ENCODE measurements at places on chromosomes 6 and 20.
A peak's percentile ranks its signal among the peaks of the same experiment; 100 is the strongest.

GRCh38 chr6:16184129-16184528 is 54.3 kb upstream of the GMPR start:
- DNase-seq: no peak

- DNase-seq: no peak
Measured at GRCh38 chr20:57514273-57514751, 10.6 kb downstream of the CTCFL start.

DNA sequence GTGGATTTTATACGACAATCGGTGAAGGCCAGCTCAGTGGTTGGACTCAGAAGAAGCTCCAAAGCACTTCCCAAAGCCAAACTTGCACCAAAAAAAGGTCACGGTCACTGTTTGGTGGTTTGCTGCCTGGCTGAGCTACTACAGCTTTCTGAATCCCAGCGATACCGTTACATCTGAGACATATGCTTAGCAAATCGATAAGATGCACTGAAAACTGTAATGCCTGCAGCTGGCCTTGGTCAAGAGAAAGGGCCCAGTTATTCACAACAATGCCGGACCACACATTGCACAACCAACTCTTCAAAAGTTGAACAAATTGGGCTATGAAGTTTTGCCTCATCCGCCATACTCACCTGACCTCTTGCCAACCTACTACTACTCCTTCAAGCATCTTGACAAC is 70.2 kb downstream of the FILIP1 start:
- no peak for DNase-seq

DNA sequence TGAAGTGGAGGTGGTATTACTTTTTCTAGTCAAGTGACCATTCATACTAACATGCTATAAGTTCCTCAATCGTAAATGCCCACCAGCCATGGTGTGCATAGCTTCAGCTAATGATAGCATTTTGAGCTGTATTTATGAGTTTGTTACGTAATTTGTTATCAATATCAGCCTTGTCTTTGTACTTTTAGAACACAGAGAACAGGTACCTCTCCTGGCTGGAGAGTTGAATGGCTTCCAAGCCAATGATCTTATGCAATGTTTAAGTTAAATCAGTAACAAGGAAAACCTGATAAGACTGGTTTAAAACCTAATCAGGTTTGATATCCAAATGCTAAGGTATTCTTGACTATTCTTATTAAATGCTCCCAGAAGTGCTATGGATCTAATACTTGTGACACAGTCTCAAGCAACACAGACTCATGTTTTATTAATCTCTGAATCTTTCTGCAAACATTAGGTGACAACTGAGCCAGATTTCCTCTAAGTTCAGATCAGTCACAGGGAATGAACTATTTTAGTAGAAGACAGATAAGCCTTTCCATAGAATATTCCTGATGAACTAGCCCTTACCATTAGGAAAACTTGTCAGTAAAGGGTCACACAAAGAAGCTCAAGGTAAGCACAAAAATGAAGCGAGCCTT is 154.8 kb downstream of the PTPRK start:
- DNase-seq: no peak

- DNase-seq: peak; percentile 34
Measured at GRCh38 chr6:137341681-137342195, 122.6 kb upstream of the IFNGR1 start.

DNA sequence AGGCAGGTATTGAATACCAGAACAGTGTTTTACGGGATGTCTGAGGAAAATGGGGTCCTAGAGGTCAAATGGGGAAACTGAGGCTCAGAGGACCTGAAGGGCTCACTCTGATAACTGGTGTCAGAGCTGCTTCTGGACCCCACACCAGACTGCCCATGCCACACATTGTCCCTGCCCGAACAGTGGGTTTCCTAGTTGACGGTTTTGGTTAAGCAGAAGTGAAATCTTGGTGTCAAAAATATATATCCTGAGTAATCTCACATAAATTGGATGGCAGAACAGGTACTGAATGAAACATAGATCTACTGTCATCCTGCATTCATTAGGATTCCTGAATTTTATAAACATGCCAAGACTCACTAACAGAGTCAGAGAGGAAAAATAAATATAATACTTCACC is 16.3 kb downstream of the NOX3 start:
- no peak for DNase-seq

DNA sequence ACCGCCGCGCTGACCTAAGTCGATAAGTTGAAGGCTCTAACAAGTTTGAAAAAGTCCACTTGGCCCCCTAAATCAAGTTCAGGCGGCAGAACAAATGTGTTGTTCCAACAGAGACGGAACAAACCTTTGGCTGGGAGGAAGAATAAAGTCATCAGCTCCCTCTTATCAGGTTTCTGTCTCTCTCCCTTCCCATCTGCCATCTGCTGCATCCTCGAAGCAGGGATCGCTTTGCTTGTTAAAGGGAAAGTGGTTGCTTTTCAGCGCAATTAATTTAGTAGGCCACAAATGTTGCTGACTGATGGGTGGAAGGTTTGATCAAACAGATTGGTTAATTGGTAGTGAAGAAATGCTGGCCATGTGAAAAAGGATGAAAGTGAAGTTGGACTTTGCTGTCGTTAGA is 64.3 kb downstream of the CDH4 start:
- DNase-seq: no peak

DNA sequence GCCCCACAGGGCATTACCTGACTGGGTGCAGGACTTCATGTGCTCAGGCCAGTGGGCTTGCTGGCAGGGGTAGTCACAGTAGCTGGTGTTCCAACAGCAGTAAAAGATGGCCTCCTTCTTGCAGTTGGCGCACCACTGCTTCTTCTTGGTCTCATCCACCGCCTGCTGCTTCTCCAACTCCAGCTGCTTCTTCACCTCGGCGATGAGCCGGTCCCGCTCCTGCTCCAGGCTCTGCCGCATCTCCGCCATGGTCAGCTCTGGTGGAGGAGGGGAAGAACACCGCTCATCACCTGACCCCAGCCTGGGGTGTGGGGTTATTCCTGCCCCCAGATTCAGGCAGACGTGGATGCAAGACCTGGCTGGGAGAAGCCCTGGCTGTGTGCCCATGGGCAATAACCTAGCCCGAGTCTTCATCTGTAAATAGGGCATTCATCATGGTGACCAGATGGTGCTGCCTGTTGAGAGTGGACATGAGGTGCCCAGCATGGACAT is 132.2 kb downstream of the ZMYND8 start:
- no peak for DNase-seq

DNA sequence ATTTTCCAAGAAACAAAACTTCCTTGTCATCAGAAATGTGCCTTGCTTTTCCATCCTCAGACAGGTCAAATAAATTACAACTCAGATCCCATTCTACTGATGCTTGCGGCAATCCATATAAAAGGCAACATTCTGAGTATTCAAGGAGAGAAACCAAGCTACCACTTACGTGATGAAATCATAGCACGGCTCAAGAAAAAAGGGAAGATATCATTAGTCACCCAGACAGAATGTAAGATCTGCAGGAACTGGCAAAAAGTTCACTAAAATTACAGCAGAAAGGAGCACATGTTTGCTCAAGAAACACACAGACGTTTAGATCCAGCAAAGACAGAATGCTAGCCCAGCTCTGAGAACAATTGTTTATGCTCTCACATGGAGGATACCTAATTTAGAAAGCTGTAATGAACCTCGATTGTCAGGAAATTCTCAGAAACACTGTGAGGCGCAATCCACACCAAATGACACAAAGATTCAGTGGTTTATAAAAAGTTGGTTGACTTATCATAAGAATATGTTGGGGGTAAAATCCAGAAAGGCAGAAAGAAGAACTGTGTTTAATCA is 304.2 kb downstream of the ADGRG6 start:
- DNase-seq: no peak

- no peak for DNase-seq
Measured at GRCh38 chr20:10637563-10637962, 36.2 kb downstream of the JAG1 start.

- DNase-seq: no peak
Measured at GRCh38 chr6:111631903-111632460, 26.3 kb upstream of the TRAF3IP2 start.

- DNase-seq: no peak
Measured at GRCh38 chr6:17650656-17651309, 50.7 kb downstream of the FAM8A1 start.

GRCh38 chr6:128531696-128532095 is 11.3 kb upstream of the PTPRK start:
- DNase-seq: no peak

GRCh38 chr6:28053584-28053983 is 26.8 kb upstream of the ZNF165 start:
- no peak for DNase-seq

DNA sequence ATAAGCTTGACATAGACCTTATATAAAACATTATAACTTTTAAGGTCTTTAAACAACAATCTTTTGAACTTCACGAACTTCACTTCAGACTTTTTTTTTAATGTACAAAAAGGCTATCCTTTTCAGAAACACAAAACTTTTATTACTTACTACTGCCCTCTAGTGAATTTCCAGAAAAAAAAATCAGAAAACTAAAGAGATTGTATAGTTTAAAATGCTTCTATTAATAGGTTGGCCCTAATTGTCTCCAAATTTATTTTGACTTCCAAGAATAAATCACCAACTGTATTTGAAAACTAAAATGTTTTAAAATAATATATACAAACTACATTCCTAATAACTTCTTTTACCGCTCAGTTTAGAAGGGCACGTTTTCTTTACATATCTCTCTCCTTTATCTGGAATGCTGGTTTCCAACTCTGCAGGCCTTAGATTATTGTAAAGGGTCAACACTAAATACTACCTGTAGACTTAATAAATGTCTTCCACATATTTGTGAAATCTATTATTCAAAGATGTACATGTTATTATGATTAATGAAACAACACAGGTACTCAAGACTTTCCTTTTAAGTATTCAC is 66.8 kb downstream of the LMBRD1 start:
- no peak for DNase-seq

DNA sequence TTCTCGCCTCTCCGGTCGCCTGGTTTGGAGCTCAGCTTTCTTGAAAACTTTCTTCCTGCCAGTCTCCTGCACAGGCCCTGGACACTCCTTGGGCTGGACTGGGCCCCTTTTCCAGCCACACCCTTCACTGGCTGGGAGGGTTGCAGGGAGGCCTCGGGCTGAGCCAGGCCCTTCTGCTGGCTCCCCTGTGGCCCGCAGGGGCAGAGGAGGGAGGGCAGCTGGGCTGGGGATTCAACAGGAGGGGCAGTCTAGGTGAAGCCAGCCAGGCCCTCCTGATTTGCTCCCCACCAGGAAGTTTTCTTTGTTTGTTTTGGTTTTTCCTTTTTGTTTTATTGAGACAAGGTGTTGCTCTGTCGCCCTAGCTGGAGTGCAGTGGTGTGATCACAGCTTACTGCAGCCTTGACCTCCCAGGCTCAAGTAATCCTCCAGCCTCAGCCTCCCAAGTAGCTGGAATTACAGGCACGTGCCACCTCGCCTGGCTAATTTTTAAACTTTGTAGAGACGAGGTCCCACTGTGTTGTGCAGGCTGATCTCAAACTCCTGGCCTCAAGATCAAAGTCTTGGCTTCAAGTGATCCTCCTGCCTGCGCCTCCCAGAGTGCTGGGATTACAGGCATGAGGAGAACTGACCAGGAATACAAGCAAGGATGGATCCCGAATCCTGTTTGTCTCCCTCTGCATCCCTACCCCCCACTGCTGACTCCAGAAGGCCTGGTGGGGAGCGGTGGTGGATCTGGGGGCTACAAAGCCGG is 23.5 kb upstream of the CDH22 start:
- DNase-seq: no peak

DNA sequence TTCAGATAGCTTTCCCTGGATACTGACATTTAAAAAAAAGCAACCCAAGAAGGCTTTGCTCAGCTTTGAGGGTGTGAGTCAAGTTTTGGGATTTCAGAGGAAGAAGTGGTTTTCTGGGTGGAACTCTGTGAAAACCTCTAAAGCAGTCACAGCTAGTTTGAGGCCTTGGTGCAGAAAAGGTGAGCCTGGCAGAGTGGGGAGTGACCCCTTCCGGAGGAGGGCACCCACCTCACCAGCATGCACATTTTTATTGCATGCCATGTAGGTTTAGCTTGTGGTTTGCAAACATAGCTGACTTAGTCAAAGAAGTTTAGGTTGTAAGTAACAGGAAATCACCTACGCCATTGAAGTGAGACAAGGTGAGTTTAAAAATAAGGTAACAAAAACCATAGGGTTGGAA is 146.8 kb upstream of the PMEPA1 start:
- no peak for DNase-seq

GRCh38 chr6:152378169-152378568 is 259.0 kb downstream of the SYNE1 start:
- no peak for DNase-seq

GRCh38 chr6:1894954-1895353 is 285.2 kb downstream of the FOXC1 start:
- no peak for DNase-seq

DNA sequence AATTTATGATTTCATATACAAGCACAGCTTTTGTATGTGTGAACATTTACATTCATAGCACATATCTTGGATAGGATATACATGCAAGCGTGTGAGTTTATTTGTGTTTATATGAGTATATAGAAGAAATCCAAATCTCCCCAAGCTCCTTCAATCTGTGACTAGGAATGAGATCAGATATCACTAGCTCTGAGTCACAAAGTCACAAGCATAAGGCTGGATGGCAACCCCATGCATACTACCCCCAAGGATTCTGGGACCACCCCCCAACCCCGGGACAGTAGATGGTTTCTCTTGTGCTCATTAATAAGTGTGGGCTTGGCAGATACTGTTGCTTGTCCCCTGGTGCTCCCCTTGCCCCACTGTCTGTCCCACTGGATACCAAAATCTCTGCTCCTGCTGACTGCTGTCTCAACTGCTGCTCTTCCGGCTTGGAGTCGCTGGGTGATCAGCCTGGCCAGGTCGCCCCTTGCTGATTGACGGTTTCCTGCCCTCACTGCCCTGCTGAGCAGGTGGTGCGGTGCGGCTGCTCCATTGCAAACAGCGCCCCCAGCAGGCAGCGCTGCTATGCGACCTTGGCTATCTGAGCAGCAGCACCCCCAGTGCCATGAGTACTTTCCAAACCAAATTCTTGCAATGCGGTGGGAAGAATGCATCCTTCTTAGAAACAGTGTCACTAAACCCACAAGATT is 279.4 kb downstream of the CD83 start:
- no peak for DNase-seq

GRCh38 chr6:75150685-75151412 is 55.0 kb downstream of the COL12A1 start:
- DNase-seq: no peak

GRCh38 chr20:21397341-21398108 is at the start of gene NKX2-4:
Gene NKX2-4, minus strand, starts transcription at chr20:21397526. Its CDS starts 127 bp downstream, at chr20:21397399.
- DNase-seq: no peak

DNA sequence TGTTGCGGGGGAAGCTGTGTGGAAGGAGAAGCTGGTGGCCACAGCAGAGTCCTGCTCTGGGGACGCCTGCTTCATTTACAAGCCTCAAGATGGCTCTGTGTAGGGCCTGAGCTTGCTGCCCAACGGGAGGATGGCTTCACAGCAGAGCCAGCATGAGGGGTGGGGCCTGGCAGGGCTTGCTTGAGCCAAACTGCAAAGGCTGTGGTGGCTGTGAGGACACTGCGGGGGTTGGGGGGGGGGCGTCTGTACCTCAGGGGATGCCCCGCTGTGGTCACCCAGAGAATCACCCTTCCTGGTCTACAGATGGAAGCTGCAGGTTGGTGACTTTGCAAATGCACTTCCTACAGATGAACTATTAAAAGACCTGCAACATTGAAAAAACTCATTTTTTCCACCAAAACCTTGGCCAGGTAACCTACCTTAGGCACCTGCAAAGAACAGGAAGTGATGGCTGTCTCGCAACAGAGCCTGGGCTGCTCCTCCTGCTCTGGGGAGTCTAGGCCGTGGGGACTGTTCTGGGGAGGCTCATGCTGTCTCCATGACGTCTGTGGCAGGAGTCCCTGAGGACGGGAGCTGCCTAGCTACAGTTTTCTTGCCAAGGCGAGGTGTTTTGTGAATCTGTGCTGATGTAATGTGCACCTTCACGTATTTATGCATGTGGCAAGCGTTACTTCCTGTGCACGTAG is 7.3 kb downstream of the NPBWR2 start:
- no peak for DNase-seq
